ENCODE measurements at places on chromosomes 5 and 9.

DNA sequence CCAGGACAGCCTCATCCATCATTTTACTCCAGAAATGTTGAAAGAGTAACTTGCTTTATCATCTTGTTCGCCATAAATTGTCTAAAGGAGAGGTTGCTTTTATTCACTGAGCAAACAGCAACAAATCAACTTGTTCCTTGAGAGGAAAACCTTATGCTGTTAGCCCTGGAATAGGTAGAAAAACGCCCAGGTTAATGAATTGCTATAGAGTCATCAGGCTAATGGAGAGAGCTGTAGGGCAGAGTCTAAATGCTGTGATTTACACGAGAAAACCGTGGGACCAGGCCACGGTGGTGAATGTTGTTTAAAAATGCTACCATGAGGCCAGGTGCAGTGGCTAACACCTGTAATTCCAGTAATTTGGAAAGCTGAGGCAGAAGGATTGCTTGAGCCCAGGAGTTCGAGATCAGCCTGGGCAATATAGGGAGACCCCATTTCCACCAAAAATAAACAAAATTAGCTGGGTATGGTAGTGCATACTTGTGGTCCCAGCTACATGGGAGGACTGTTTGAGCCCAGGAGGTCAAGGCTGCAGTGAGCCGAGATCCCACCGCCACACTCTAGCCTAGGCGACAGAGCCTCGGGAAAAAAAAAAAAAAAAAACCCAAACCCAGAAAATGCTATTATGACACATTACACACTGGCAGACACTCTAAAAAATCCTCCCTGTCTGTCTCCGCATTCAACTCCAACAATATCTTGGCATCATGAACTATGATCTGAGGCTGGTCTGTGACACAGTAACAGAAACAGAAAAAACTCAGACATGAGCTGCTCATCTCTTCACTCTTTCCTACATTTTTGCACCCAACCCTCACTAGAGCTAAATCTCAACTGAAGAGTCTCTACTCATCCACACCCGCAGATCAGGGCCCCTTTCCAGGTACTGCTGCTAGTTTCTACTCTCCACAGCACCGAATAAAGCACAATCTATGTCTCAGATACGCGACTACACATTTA lies 118.6 kb upstream of the RETREG1 start:
- no peak for DNase-seq

DNA sequence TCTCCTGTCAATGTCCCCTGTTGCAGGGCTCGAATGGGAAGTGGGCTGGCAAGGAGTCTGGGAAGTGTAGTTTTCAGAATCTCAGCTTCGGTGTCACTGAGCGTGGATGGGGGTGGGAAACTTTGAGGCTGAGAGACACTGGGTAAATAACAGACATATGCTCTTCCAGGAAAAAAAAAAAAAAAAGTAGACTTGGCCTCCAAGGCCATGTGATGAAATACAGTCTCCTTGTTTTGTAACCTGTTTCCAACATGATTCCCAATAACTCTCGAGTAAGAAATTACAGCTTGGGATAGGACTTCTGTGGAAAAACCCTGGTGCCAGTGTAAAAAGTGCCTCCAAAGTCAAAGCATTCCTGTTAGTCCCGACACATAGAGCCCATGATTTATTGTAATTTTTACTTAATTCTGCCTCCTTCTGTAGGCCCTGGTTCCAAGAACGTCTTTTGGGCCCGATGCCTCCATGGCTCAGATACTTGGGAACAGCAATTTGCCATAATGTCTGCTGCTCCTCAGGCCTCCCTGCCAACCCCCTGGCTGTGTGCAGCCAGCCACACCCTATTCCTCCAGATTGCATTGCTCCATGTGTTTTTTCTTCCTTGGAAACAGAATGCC lies 119.5 kb upstream of the TNC start:
- DNase-seq = no peak

DNA sequence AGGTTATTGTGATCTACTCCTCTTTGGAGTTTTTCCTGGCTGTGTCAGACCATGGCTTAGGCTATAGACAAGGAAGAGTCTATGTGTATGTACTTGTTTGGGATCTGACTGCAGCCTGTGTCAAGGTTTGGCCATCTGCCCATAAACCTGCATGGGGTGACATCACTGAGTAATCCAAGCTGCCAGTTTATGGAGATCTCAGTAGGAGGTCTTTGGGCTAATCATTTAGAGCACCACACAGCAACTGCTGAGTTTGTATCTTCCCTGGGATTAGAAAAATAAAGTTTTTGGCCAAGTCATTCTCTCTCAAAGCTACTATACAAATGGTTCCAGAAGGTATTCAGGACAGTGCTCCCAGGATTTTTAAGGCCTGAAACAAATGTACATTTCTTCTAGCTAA lies 65.5 kb upstream of the HSPB3 start:
- no peak for DNase-seq

DNA sequence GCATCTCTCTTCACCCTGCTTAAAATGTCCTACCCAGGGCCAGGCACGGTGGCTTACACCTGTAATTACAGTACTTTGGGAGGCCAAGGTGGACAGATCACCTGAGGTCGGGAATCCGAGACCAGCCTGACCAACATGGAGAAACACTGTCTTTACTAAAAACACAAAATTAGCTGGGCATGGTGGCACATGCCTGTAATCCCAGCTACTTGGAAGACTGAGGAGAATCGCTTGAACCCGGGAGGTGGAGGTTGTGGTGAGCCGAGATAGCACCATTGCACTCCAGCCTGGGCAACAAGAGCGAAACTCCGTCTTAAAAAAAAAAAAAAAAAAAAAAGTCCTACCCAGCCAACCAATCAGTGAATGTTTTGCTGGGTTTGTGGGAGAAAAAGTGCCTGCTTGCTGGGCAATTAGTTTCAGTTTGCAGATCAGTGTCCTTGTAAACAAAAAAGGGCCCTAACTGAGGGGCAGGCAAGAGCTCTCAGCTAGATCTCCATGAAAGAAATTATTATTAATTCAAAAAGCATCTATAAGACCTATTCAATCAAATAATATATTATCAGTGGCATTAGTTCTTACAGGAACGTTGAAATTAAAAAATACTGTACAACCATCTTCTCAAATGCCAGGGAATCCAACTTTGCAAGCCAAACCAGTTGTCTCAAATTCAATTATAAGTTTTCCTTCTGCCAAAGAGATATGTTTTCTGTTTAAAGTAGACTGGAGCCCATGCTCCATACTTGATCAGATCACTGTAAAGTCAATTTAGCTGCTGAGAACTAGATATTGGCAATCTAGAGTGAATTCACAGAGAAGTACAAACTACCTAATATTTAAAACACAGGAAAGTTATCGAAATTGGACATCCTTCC lies 3.9 kb downstream of the MEGF9 start:
- peak; percentile 59 for DNase-seq

GRCh38 chr5:1245905-1246576 lies 20.9 kb downstream of the SLC6A18 start:
- DNase-seq = no peak

GRCh38 chr5:43275391-43275790 lies 37.8 kb downstream of the HMGCS1 start:
- DNase-seq = no peak

GRCh38 chr5:15510831-15511230 lies 10.9 kb downstream of the FBXL7 start:
- DNase-seq = no peak

GRCh38 chr5:43037636-43038495 lies 2.3 kb downstream of the ANXA2R start:
- peak; percentile 68 for DNase-seq

- DNase-seq = no peak
These were observed 16.7 kb downstream of the VCAN start for GRCh38 chr5:83488271-83488670.

GRCh38 chr5:160029004-160029403 lies 20.1 kb downstream of the TTC1 start:
- DNase-seq = no peak

GRCh38 chr9:102237520-102237919 lies 499.1 kb upstream of the GRIN3A start:
- no peak for DNase-seq

- no peak for DNase-seq
These were observed 26.5 kb downstream of the TMEFF1 start for GRCh38 chr9:100499460-100499859.

DNA sequence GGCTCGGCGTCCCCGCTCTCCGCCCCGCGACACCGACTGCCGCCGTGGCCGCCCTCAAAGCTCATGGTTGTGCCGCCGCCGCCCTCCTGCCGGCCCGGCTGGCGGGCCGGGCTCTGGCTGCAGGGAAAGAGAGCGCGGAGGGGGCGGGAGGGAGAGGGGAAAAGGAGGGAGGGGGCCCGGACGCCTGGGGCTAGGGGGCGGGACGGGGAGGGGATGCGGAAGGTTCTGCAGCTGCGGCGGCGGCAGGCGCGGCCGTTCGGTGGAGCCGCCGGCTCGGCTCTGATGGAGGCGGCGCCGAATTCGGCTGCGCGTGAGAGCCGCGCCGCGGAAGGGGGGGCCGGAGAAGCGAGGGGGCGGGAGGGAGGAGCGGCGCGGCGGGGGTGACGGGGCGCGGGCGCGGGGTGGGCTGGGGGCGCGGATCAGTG lies at the start of gene MARCHF11:
Gene MARCHF11, minus strand, starts transcription at position 281 of the 425 bp plus-strand sequence. Its CDS starts 216 bp downstream, at position 65.
- DNase-seq = no peak

- no peak for DNase-seq
These were observed 266.6 kb downstream of the PRELID2 start for GRCh38 chr5:145568581-145568980.

Measured in central memory CD4-positive, alpha-beta T cell (primary cell).